Muscle of leg (tissue), 16 donors: ENCODE measurements at places on chromosomes 6 and 20. TPM values are rescaled to one million over a fixed set of nuclear protein-coding genes. Genes with fewer than 3 reads are reported as not detected.

Gene C20orf141
- polyA plus RNA-seq = not detected

Gene AMD1
- 42.1 TPM for polyA plus RNA-seq

Gene APOBEC2
- 891 TPM for polyA plus RNA-seq

Gene SIRPA
- polyA plus RNA-seq = 24.5 TPM

Gene ZNF343
- 8.9 TPM for polyA plus RNA-seq

Gene FRK
- polyA plus RNA-seq = 0.73 TPM

Gene ELOVL2
- 2.7 TPM for polyA plus RNA-seq

Gene C6orf132
- polyA plus RNA-seq = 0.33 TPM

DNA sequence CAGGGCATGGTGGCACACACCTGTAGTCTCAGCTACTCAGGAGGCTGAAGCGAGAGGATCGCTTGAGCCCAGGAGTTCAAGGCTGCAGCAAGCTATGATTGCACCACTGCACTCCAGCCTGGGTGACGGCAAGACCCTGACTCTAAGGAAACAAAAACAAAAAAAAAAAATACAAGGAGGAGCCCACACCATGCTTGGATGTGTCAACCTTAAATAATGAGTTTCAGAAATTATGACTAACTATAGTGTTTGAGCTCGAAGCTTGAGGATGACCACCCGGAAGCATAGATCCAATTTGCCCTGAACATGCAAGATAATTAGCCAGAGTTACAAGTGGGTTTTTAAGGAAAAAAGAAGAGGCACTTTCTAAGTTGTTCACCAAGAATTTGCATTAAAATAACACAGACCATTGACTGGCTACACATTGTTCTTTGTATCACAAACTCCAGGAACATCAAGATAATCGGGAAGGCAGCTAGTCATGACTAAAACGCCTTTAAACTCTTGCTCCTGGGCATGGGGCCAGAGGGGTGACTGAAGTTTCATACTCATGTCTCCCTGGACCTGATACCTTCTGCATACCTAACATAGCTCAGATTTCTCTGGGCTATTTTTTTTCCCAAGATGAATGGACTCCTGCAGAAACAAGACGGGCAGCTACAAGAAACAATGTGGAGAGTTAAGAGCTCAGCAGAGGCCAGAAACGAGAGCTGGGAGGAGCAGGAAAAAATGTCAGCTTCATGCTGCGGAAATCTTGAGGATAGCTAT lies 289.6 kb downstream of the PREX1 start:
- peak; percentile 18 for DNase-seq

GRCh38 chr6:98797217-98797994 lies 37.0 kb upstream of the POU3F2 start:
- no peak for DNase-seq

DNA sequence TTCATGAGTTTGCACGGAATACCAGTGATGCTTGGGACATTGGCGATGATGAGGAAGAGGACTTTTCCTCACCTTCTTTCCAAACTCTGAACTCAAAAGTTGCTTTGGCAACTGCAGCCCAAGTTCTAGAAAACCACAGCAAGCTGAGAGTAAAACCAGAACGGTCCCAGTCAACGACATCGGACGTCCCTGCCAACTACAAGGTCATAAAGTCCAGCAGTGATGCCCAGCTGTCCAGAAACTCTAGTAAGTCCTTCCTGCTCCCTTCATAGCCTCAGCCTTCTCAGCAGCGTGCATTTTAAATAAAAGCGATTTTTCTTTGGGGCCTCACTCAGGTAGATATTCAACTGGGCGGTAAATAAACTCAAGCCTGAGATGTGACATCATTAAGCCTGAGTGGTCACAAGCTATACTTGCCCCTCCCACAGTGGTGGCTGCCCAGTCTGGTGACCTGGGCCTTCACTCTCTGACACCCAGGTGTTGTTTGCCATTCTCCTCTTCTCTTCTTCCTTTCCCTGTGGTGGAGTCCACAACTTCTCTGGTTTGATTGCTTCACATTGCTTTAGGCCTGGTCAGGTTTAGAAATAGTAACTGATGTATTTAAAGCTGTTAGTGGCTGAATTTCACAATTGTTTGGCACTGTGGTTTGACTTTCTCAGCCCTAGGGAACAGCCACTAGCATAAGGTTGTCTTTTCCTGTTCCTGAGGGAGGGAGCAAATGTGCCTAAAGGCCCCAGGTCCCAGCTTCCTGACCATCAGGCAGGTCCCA lies 21.6 kb upstream of the TMEM217 start:
- peak; percentile 42 for DNase-seq

- no peak for DNase-seq
Measured at GRCh38 chr6:90328004-90328403, 31.4 kb upstream of the BACH2 start.

- no peak for DNase-seq
Measured at GRCh38 chr6:170025935-170026750, 264.7 kb downstream of the DLL1 start.

GRCh38 chr20:63961664-63962425 lies 5.6 kb upstream of the UCKL1 start:
- DNase-seq = no peak
